NCI-H1694 (cell line): ENCODE measurements at places on chromosomes 2 and 18.

DNA sequence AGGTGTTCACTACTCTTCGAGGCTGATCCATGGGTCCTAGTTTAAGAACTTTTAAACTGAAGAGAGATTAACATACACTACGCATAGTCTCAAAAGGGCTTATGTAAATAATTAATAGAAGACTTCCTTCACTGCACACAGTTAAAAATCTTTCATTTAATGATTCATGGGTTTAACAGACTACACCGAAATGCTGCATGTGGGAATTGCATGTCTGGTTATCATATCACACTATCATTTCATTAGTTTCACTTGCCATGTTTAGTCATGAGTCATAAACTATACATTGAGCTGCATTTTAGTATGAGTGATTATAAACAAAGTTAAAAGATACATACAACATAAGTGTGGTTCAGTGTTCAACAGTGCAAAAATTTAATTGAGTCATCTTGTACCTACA is 31.2 kb downstream of the GLS start:
- no peak for DNase-seq

DNA sequence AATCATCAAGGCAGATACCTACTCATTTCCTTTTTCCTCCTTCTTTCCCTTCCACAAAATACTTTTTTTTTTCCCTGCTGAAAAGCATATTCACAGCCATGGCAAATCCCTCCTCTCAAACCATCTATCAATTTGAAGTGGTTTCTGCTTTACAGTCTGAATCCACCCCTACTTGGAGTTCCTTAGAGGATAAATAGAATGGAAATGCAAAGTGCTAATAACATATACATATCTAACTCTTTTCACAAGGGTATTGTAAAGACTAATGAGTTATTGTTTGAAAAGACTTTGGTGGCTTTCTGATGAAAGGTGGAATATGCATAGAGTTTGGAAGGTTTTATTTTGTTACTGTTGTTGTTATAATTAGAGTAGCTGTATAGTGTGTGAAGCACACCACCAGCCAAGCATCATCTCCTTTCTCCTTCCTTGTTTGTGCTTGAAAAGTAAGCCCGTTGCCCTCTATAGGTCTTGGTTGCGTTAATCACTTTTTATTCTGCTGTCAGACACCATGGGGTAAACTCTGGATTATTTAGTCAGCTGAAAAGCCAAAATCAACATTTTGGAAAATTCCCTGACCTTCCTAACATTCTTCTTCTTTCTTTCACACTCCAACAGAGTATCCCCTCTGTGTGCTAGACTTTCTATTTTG is 2126.9 kb upstream of the CELF4 start:
- no peak for DNase-seq

DNA sequence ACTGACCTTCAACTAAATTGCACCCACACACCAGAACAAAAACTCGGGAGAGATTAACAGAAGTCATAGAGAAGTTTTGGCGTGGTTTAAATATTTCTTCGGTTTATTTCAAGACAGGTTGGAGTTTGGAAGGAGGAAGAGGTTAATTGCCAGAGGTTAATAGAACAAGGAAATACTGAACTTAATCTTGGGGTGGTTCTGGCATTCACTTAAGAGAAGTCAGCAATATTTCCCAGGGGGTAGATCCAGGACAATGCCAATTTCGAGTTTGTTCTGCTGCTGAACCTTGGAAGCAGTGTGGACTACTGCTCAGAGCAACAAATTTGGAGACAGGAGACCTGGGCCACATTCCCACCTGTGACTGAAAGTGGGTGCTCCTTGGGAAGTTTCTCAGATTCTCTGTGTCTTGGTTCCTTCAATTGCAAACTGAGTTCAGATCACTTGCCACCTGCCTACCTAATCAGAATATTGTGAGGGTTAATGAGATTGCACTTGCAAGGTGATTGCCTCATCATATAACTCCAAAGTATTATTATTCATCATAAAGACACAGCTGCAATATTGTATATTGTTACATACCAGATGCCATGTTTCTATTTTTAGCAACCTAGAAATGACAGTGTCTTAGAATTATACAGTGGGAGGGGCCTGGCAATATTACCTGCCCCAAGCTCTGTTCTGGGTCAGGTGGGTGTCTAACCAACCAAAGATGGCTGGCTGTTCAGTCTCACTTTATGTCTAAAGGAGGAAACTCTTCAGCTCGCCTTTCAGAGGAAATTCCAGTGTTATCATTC is 217.4 kb downstream of the CDCA7 start:
- no peak for DNase-seq

DNA sequence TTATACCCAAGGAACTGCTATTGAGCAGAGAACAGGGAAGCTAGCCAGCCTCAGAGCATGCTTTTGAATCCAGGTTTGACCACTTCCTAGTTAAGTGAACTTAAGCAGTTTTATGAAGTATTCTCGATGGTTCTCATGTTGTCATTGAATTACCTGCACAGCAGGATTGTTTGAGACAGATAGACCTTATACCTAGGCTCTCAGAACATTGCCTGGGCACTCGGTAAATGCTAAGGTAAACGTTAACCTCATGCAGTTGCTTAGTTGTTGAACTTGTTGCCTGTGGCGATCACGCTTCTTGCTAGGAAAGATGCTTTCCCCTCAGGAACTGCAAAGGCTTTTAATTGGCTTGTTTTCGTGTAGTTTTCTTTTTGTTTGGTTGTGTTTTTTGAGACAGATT is 34.0 kb upstream of the CHMP1B start:
- DNase-seq, result no peak

- no peak for DNase-seq
Observed at GRCh38 chr2:36878429-36878828, 87.9 kb downstream of the STRN start.

DNA sequence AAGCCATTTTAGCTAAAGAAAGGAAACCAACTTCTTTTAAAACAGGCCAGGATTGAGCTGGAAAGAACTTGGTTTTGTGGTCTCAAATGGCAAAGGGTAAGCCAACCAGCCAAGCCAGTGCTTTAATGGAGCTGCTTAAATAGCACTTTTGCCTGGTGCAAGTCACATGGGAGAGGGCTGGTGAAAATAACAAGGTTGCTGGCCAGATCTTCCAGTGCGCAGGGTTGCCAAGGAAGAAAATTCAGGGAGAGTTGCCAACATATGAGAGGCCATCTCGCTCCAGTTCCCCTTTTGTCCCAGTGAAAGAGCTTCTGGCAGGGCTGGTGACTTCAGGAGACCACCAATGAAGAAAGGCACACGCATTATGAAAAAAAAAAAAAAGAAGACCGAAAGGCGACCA is 57.3 kb downstream of the IRS1 start:
- no peak for DNase-seq

GRCh38 chr18:44693030-44693784 is 12.5 kb downstream of the SETBP1 start:
- no peak for DNase-seq
